ENCODE measurements at places on chromosomes 12 and 14.

DNA sequence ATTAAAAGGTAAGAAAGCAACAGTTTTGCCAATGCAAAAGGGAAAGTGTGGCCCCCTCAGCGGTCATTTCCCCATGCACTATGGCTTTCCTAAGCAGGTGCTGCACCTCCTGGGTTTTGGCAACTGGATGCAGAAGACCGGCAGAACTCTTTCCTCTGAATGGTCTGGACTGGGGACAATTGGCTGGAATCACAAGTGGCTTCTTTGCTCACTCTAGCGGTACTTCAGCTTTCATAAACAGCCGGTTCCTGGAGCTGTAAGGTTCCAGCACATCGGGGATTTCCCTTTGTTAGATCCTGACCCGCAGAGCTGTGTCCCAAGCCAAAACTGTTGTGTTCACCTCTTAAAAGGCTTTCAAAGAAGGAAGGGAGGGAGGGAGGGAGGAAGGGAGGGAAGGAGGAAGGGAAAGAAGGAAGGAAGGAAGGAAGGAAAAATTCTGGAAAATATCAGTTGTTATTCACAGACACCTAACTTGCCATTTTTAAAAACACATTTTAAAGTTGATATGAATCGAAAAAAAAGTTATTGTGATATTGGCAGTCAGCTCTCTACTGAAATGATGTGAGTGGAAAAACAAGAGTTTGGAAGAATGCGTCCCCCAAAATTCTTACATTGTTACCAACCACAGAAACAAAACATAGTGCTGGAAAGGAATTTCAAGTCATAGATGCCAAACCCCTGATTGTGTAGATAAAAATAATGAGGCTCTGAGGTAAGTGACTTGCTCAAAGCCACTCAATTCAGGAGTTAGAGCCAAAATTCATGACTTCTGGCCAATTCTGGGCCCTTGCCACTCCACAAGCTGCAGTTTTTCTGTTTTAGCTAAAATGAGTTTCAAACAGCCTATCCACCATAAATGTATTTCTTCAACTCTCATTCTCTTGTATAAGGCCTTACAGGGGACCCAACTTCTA is 220.6 kb upstream of the HMGA2 start:
- no peak for DNase-seq

DNA sequence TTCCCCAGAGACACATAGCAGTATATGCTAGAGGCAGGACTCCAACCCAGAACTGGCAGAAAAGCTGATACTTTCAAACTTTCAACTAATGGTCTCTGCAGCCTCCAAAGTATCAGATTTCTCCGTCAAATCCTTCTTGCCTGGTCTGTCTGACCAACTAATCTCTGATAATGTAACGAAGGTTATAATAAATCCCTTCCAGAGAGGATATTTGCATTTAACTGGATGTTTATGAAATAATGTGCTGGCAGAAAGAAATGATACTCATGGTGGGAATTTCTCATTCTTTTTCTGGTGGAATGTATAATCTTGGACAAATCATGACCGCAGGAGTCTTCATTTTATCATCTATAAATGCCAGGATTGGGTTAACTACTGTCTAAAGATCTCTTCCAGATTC is 860.3 kb downstream of the DIO2 start:
- no peak for DNase-seq

- no peak for DNase-seq
Measured at GRCh38 chr14:77498984-77499527, 440 bp upstream of the ISM2 start.

DNA sequence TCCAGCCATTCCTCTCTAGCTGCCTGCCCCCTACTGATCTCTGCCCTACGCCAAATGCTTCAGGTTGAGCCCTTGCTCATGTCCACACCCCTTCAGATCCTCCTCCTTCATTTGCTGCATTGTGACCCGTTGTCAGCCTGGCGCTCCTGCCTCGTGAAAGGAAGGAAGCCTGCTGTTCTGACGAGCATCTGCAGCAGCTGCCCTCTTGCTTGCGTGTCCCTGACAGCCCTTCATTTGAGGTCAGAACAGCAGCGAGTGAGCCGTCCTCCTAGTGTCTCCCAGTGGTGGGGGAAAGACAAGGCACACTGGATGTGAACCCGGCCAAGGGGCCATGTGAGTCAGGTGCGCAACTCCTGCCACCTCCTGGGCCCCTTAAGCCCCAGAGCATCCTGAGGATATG is 3.0 kb upstream of the PIANP start:
- no peak for DNase-seq

DNA sequence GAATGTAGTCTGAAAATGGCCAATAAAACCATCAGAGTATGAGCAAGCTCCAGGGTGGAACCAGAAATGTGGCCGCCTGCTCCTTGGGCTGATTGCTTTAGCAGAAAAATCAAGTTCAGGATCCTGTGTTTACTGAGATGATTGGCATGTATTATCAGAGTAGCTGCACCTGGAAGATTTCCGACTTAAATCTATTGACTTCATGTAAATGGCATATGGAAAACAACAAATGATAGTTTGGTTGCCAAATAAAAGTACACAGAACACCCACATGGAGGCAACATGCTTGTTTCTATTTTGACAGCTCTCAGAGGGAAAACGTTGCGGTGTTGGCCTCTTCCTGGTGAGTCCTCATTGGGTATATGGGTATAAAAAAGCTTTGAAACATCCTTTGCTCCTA is 31.3 kb downstream of the SOCS2 start:
- no peak for DNase-seq

- no peak for DNase-seq
Measured at GRCh38 chr12:110741341-110742095, 1.2 kb downstream of the PPP1CC start.

DNA sequence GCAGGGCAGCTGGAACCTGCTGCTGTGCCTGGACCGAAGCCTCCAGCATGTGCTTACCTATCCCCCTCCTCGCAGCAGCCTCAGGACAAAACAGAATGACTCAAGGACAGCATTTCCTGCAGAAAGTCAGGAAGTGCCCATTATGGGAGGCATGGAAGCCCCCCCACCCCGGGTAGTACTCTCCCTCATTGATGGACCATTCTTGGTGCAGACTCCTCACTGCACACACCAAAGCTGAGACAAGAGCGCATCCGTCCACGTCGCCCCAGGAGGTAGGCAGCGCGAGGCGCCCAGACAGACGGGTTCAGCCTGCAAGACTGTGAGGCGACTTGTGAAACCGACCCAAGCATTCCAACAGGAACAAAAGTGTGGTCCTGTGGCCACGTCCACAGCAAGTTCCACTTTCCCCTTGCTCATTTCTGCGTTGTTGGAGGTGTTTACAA is 243.9 kb upstream of the ATXN7L3B start:
- DNase-seq: no peak
